ENCODE measurements at places on chromosomes 1 and 21.
A peak's percentile ranks its signal among the peaks of the same experiment; 100 is the strongest.

DNA sequence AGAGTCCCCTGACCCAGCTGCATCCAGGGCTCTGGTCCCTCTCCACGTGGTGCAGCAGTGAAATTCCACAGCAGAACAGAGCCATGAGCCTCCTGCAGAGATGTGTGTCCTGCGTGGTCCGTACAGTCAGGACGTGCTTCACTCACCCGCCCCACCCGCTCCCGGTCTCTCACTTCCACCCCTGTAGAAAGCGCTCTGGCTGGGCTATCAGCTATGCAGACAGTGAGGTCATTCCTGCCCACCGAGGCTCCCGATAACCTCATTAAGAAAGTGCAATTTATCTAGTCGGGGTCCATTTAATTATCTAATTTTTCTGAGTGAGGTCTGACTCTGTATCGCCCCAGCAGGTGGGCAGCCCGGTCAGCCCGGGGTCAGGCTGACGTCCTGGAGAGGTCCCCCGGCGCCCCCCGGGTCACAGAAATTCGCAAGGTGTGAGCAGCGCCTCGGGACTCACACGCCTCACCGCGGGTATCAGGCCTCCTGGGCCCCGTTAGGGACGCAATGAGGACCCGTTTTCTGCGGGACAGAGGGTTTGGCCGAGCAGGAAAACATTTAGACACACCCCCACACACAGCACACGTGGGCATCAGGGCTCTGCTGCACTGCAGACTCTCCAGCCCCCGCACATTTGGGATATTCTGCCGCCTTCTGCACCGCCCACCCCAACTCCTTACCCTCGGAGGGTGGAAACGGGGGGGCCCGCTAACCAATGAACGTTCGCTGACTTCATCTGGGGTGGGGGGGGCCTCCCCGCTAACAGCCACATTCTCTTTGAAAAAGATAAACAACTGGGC, 76.7 kb downstream of the PRDM16 start:
- DNase-seq = no peak

GRCh38 chr1:53332833-53333232, 5.0 kb upstream of the LRP8 start:
- DNase-seq = no peak

DNA sequence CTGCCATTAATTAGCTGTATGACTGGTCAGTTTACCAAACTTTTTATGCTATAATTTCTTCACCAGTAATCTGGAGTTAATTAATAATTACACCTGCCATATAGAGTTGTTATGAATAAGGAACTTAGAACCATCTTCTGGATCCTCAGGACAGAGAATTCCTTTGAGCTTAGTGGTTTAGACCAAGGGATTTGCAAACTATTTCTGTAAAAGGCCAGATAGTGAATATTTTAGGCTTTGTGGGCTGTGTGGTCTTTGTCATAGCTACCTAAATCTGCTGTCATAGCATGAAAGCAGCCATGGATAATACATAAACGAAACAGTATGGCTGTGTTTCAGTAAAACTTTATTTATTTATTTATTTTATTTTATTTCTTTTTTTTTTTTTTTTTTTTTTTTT, 9.0 kb downstream of the TIMM17A start:
- peak; percentile 39 for DNase-seq

GRCh38 chr1:236175642-236176336, 33.5 kb downstream of the GPR137B start:
- DNase-seq = no peak

DNA sequence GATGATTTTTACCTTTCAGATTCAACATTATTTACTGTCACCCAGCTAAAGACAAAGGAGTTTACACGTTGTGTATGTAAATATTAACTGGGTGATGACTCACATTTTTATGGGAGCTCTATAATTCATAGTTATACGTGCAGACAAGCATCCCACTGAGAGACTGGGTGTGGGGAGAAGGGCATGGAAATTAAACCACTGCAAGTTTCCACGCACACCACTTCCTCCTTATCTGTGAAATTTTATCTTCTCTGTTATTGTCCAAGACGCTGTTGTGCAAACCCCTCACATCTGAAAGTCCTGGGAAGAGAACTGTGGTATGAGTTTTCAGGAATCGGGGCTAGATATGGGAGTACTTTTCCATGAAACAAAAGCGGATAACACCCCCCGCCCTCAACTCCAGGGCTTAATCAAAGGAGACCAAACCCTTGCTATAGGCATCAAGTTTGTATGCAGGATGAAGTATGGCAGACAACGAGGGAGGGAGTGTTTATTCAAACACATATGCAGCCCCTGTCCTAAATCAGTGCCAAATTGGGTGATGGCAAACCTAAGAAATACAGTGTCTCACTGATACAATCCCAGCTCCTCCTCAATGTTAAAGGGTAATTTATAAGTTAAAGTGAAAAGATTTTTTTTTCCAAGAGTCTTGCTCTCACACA, 23.3 kb upstream of the DPT start:
- DNase-seq = no peak

GRCh38 chr1:94949681-94950661, 23.1 kb upstream of the CNN3 start:
- DNase-seq = no peak

DNA sequence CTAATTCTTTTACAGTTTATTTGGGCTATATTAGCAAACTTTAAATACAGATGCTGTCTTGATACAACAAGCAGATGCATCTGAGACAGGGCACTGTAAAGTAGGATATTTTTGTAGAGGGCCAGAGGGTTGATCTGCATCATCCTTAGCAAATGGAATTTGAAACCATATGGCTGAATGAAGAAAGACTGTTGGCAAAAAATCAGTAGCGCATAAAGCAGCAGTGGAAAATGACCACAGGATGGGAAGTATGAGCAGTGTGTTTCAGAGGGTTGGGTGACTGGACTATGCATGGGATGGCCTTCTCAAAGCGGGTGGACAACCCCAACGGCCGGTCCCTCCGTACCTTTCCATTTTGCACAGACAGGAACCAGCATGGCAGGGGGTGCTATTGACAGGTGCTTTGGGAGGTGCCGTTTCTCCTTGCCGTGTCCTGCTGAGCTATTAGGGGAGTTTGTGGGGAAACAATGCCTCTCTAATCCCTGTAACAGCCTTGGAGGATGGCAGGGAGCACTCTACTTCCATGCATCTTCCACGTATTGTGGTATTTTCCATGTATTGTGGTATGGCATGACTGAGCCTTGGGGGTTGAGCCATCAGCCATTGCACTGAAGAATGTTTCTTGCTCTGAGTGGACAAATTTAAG, 5.9 kb downstream of the LRRC8B start:
- no peak for DNase-seq

GRCh38 chr1:232182236-232182635, 447.7 kb downstream of the SIPA1L2 start:
- no peak for DNase-seq

GRCh38 chr1:231177936-231178335, 16.1 kb downstream of the TRIM67 start:
- no peak for DNase-seq

DNA sequence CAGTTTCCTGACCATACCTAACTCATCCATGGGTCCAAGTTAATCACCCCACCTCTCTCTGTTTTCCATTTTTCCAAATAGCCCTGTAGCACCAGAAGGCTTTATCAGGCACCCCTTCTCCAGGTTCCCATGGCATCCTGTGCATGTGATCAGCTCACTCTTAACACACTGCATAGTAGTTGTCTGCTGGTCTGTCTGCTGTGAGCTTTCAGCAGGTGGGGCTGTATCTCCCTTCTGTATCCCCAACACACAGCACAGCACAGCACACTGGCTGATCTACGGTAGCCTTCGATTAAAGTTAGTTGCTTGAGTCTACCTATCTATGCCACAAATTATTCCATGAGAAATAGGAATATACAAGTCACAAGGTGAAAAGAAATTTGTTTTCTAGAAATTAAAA, 54.3 kb upstream of the C1orf198 start:
- DNase-seq = no peak

- peak; percentile 73 for DNase-seq
Measured at GRCh38 chr21:38323721-38324531, 67.1 kb downstream of the KCNJ15 start.

DNA sequence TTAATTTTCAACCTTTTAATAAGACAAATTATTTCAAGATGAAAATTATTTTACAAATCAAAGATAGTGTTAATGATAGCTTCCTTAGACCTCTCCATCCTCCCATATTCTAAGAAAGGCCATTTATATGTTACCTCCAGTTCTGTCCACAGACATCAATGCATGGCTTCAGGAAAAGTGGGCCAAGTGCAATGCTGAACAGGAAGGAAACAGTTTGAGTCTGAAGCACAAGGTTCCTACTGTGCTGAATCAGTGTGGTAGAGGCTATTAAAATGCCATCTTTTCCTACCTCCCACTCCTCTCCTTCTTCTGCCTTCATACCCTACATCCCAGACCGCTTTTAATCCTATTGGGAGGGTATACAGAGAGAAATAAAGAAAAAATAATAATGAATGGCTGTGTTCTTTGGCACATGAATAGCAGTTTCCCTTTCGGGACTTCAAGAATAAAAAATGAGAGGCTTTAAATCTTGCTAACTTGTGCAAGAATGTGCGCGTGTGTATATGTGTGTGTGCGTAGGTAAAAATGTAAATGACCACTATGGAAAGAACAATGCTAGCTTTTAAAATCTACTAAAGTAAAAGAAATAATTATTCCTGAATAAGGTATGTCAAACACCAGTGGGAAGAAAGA, 62.6 kb upstream of the C1orf105 start:
- DNase-seq = no peak

DNA sequence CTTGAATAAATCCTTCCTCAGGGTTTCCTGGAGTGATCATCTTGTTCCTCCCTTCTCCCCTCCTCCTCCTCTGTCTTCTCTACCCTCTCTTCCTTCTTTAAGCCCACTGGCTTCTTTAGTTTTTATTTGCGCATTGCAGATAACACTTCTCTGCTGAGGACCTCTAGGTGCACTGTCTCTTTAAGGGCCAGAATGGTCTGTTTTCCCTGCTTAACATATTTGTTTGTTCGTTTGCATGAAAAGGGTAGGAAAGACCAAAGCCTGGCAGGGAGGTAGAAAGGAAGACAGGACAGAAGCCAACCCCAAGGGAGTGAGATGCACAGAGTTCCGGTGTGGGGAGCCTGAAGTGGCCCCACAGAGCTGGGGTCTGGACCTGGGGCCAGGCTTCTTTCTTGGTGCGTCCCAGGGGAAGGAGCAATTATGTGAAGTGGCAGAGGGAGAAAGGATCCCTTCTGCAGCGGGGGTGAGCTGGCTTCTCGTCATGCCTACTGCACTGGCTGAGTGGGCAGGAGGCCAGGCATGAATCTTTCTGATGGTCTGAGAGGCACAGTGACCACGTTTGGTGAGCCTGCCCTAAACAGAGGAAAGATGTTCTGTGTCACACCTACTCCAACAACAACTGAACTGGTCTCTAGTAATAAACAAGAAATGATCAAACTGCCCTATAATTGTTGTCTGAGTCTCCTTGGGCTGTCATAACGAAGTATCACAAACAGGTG, 232.7 kb downstream of the KCNJ6 start:
- no peak for DNase-seq

- DNase-seq = no peak
Measured at GRCh38 chr1:231693361-231694074, 66.9 kb downstream of the DISC1 start.

DNA sequence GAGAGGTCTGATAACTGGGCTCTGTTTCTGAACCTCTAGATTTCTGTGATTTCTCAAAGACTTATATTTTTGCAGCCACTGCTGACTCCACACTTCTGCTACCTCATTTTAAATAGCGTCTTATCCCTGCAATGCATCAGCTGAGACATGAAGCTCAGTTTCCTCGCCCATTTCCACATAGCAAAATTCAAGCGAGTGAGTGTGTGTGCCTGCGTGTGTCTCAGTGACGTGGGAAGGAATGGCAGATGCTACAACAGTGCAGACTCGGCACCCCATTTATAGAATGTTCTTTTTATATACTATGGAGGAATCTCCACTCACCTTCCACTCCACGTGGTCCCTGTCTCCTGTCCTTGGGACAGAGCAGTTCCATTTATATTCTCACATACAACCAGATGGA, 35.7 kb downstream of the ZMYND12 start:
- no peak for DNase-seq

DNA sequence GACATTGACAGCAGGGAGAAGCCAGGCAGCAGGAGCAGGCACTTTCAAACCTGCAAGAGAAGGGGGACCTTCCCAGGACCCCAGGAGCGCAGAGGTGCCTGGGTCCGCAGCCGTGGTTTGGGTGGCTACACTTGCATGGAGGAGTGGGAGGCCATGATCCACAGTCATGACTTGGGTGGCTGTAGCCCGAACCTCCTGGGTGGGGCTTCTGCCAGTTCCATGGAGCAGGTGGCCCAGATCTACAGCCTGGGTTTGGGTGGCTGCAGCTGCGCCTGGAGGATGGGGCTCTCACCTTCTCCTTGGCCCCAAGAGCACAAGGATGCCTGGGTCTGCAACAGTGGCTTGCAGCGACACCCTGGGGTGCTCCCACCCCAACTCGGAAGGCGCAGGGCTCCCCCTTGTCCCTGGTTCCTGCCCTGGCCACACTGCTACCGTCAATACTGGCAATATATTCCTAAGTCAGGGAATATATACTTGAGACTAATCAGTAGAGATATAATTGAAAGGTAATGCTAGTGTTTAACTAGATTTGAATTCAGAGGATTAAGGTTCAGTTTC, 2.3 kb upstream of the OR6K6 start:
- DNase-seq = no peak

DNA sequence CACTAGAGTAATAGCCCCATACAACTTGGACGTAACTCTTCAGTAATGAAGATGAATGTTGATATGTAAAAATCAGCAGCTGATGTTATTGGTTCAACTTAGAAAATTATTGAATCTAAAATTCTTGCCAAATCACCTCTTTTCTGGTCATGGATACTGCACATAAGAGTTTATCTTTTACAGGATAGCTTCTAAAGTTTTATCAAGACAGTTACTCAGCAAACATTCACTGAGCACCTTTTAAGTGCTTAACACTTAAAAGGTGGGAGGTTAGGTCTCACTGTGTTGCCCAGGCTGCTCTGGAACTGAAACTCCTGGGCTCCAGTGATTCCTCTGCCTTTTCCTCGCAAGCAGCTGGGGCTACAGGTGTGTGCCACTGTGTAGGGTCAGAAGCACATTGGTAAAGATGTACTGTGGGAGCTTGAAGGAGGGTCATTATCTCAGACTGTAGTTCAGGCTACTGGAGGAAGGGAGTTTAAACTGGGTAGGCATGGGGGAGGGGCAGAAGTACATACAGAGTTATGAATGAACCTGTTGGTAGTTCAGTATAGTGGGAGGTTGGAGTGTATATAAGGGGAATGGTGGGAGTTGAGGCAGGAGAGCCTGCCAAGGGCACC, 2.0 kb downstream of the MPZL1 start:
- DNase-seq = no peak

GRCh38 chr1:188170935-188171334, 1342.2 kb downstream of the PLA2G4A start:
- no peak for DNase-seq

GRCh38 chr1:81936853-81937252, 136.1 kb downstream of the ADGRL2 start:
- DNase-seq = no peak
